ENCODE measurements at places on chromosomes 6 and 20.
A peak's percentile ranks its signal among the peaks of the same experiment; 100 is the strongest.

GRCh38 chr6:35903679-35904078, 17.2 kb downstream of the SRPK1 start:
- no peak for DNase-seq

DNA sequence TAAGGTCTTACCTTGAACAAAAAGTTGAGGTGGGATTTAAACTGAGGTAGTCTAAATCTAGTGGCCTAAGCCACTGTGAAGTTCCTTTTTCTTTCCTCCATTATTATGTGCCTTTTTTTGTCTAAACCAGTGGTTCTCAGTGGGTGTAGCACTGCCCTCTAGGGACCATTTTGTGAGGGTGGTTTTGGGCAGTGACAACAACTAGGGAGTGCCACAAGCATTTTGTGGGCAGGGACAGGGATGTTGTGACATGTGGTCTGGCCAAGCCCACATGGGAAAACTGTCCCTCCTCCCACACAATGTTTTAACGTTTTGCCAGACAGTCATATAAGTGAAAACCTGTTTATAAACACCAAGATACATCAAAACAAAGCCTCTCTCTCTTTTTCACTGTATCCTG, 899.4 kb upstream of the FLRT3 start:
- DNase-seq: peak; percentile 52

GRCh38 chr6:101811108-101811507, 417.6 kb downstream of the GRIK2 start:
- DNase-seq: no peak

DNA sequence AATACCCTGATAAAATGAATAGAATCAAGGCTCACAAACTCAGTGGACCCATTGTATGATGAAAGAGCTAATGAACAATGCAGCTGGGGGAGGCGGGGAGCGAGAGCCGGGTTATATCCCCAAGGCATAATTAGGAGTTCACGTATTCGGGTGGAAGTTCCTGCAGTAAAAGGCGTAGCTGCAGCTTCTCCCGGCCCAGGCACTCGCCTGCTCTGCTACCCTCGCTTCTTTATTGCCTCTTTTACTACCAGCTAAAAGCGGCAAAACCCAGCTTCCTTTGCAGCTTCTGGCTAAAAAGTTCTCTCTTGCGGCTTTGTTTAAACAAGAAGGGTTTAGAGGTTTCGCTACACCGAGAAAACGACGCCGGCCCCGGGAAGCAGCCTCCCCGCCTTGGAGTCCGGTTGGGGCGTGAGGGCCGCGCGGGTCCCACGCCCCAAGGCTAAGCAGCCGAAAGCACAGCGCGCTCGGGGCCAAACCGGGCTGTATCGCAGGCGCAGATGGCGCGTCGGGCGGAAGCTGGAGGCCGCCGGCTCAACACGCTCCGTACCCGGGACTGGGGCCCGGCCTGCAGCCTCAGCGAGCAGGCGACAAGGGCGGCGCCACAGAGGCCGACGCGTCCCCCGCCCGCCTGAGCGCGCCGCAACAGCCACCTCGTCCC, 1.6 kb downstream of the ZBTB2 start:
- DNase-seq: peak; percentile 81

GRCh38 chr20:36461600-36462439, 79.5 kb upstream of the MYL9 start:
- DNase-seq: peak; percentile 36

GRCh38 chr6:54899986-54900385, 53.4 kb downstream of the FAM83B start:
- DNase-seq: no peak

- DNase-seq: peak; percentile 46
Measured at GRCh38 chr20:38229376-38230252, 30.9 kb downstream of the KIAA1755 start.

DNA sequence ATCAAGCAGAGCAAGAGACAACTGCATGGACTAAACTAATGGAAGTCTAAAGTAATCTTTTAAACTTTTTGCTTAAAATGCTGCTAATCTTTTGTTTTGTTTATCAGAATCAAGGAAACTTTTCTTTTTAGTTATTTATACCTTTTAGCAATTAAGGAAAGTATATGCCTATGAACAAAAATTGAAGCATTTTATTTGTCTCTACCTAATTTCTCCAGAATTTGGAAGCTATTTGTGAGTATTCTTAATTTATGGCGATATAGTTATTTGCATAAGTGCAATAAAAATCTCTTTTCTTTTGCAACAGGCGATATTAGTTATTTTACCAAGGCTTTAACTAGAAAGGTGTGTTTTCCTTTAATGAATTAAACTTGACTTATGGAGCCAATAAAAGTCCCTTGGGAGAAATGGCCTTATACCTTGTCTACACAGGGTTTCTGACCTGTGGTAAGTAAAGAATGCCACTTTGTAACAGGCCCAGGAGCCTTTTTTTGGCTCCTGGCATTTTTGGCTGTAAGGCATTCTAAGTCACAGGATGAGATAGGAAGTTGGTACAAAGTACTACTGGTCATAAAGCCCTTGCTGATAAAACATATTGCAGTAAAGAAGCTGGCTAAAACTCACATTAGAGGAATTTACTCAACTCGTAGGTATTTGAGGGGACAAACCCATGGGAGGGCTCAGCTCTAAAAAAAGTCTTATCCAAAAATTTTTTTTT, 37.2 kb downstream of the TMEM14A start:
- no peak for DNase-seq

DNA sequence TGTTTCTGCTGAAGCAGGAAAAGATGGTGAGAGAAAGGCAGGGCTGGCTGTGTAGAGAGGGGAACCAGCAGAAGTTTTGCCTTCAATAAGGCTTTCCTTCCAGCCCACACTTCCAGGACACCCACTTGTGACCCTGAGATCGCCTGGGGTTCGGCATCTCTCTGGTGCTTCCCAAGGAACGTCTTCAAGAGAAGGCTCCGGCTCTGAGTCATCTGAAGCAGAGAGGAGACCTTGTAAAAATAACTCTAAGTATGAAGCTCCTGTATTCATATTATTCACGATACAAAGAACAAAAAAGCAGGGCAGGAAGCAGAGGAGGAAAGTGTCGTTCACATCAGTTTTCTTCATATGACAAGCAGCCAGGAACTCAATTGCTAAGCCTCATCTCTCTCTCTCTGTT, 95.4 kb upstream of the MRPS10 start:
- peak; percentile 60 for DNase-seq

DNA sequence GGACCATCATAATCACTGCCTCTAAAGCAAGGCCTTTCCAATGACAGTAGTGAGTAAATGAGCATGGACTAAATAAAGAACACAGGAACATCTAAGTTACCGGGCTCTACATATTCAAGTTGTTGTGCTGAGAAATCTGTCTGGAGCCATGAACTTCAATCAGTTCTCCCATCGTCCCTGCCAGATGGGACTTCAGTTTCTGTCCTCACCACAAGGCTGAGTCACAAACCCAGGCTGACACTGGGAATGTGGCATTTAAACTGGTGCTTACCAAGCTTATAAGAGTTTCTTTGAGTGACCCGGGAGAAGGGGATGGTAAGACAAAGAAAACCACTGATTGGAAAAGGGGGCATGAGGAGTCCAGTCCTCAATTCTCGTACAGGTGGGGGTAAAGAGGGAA, 497.0 kb downstream of the MAFB start:
- no peak for DNase-seq

DNA sequence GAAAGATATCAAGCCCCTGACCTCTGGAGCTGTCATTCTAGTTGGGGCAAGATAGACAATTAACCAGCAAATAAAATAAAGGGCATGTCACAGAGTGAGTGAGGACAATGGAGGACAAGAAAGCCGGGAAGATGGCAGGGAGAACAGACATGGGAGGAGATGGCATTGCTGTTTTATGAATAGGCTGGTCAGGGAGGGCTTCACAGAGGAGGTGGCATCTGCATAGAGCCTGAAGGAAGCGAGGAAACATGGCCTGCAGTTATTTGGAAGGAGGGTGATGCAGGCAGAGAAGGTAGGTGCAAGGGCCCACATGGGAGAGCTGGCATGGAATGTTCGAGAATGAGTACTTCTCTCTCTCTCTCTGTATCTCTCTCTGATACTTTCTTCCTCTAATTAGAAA, 63.7 kb downstream of the EFCAB8 start:
- no peak for DNase-seq

GRCh38 chr6:84825461-84825860, 61.1 kb upstream of the TBX18 start:
- peak; percentile 89 for DNase-seq
